Dermis microvascular lymphatic vessel endothelial cell (primary cell): ENCODE measurements at places on chromosomes 5 and 9. TPM values are rescaled to one million over a fixed set of nuclear protein-coding genes. Genes with fewer than 3 reads are reported as not detected.
A peak's percentile ranks its signal among the peaks of the same experiment; 100 is the strongest.

Gene SOHLH1
- total RNA-seq = under 0.01 TPM in 1 of 2 replicates, not detected in the other

DNA sequence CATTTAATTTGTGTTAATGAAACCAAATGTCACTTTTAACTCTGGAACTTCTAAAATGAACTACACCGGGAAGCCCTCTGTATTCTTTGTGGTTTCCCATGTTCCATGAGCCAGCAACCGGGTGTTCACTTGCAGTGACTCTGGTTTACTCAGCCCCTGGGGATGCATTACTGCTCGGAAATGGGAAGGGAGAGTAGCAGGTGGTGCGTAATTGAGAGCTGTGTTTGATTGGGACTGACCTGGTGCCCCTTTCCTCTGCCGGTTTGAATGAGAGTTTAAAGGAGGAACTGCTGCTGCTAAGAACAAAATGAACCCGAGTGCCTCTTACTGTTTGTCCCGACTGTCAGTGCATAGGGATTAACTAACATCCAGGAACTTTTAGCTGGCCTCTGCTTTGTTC is 100.1 kb upstream of the DHFR start:
- DNase-seq = no peak

DNA sequence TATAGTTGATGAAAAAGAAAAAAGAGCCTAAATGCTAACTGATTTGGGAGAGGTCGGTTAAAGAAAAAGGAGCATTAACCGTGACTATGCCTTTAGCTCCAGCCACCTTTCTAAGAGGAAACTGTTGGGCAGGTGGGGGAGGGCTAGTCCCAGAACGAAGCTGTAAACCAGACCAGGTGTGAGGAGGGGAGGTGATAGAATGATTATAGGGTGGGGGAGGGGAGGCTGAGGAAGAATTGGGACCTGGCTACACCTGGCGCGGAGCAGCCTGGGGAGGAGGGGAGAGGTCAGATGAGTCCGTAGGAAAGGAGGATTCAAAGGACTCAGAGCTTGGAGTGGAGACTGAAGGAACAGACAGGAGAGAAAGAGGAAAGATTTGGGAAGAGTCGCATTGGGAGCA is 73.4 kb downstream of the PHAX start:
- DNase-seq = no peak

Gene COL23A1
- 0.13 TPM in 2 replicates for total RNA-seq

GRCh38 chr9:125966959-125967711 is 220.0 kb downstream of the PBX3 start:
- DNase-seq = no peak

DNA sequence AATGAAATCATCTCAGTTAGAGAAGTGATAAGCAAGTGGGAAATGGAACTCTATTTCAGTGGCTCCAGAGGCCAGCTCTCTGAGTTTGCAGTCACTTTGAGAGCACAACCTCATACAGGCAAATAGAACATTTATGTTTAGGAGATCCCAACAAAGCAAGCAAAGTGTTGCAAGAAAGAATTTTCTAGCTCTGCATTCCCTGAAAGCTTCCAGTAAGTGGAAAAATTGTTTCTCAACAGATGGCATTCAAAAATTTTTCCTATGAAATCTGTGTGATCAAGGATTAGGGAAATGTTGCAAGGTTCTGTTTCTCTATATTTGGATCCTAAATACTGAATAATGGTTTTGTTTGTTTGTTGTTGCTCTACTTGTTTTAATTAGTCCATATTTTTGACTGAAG is 764.2 kb upstream of the ZNF608 start:
- no peak for DNase-seq

GRCh38 chr5:109888989-109889388 is 199.3 kb downstream of the MAN2A1 start:
- no peak for DNase-seq

GRCh38 chr5:143245929-143246561 is 157.4 kb downstream of the NR3C1 start:
- DNase-seq = no peak

DNA sequence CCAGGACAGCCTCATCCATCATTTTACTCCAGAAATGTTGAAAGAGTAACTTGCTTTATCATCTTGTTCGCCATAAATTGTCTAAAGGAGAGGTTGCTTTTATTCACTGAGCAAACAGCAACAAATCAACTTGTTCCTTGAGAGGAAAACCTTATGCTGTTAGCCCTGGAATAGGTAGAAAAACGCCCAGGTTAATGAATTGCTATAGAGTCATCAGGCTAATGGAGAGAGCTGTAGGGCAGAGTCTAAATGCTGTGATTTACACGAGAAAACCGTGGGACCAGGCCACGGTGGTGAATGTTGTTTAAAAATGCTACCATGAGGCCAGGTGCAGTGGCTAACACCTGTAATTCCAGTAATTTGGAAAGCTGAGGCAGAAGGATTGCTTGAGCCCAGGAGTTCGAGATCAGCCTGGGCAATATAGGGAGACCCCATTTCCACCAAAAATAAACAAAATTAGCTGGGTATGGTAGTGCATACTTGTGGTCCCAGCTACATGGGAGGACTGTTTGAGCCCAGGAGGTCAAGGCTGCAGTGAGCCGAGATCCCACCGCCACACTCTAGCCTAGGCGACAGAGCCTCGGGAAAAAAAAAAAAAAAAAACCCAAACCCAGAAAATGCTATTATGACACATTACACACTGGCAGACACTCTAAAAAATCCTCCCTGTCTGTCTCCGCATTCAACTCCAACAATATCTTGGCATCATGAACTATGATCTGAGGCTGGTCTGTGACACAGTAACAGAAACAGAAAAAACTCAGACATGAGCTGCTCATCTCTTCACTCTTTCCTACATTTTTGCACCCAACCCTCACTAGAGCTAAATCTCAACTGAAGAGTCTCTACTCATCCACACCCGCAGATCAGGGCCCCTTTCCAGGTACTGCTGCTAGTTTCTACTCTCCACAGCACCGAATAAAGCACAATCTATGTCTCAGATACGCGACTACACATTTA is 118.6 kb upstream of the RETREG1 start:
- no peak for DNase-seq

DNA sequence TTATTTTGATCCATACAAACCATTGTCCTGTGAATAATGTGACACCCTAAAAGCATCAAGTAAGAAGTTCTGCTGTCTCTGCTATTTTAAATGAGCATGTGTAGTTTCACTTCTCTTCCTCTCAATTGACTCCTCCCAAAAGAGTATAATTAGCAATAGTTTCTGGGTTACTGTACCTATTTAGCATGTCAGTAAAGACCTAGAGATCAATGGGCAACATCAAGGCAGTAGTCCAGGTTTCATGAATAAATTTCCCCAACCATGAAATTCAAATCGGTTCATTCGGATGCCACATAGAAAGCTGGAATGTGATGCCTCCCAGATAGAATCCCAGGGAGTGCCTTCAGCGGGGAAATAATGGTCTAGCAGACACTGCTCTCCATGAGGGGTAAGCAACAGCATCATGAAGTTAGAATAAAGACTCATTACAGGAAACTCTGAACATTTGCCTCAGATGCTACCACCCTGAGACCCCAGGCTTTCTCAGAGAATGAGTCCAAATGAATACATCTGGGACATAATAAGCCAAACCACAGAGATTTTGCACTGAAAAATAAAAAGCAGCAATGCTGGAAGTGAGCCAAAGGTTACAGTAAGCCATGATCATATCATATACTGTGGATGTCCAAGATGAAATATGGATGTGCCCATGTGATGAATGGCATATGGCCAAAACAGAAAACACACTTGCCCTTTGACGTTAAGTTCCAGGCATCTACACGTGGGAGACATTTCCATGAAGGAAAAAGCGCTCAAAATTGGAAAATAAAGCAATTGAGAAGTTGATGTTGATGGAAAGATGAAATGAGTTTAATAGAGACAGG is 1107.0 kb upstream of the SEMA6A start:
- no peak for DNase-seq

DNA sequence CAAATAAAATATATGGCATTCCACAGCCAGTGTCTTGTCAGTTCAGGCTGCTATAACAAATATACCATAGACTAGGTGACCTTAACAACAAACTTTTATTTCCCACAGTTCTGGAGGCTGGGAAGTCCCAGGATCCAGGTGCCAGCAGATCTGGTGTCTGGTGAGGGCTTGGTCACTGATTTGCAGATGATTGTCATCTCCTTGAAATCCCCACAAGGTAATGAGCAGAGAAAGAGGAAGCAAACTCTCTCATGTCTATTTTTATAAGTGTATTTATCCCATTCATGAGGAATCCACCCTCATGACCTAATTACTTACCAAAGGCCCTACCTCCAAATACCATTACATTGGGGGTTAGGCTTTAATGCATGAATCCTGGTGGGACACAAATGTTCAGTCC is 663.2 kb downstream of the TLR4 start:
- DNase-seq = no peak

GRCh38 chr5:43573058-43573457 is 16.2 kb upstream of the PAIP1 start:
- peak; percentile 37 for DNase-seq
